Neural progenitor cell (in vitro differentiated cells): ENCODE measurements at places on chromosomes 1 and 21. TPM values are rescaled to one million over a fixed set of nuclear protein-coding genes. Genes with fewer than 3 reads are reported as not detected.
A peak's percentile ranks its signal among the peaks of the same experiment; 100 is the strongest.

GRCh38 chr1:224273641-224274040, 56.3 kb downstream of the NVL start:
- no peak for DNase-seq

- no peak for DNase-seq
Observed at GRCh38 chr1:186076006-186076405, 299.0 kb downstream of the TPR start.

DNA sequence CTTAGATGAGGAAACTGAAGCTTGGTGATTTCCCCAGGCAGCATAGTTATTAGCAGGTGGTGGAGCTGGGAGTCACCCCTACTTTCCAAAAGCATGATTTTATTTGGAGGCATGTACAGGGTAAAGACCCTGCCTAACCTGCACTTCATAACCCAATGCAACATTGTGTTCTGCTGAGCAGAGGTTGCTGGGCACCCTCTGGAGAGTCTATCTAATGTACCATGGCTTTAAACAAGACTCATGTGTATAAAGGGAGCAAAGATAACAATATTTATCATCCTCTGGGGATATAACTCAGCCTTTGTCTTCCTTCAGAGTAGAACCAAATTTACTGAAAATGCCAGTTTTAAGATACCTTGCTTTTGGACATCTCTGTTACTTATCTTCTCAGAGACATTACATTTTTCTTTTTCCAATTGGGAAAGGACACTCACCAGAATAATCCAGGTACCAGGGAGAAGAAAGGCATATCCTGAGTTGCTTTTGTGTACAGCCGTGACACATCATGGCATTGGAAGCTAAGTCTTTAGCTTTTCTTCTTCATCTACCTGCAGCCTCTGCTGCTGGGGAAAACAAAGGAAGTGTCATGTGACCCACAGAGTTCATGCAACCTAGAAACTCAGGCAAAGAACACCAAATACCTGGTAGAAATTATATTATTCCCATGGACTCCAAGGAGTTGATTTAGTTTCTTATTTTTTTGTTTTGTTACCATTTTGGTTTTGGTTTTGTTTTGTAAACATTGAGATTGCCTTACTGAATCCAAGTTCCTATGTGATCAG, 39.6 kb downstream of the ELAVL4 start:
- DNase-seq: no peak

GRCh38 chr21:20016435-20017005, 981.7 kb upstream of the NCAM2 start:
- peak; percentile 11 for DNase-seq

DNA sequence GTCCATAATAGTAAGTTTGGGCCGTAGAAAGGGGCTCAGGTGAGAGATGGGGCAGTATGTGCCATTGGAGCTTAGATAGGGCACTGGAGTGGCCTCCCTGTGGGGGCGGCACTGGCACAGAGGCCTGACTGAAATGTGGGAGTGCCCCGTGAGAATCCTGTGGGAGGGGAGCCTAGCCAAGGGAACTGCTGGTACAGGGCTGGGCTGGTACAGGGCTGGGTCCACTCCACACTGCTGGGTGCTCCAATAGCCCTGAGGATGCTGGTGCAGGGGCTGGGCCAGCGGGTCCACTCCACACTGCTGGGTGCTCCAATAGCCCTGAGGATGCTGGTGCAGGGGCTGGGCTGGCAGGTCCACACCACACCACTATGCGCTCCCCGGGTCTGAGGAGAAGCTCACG, 44.8 kb upstream of the PWP2 start:
- DNase-seq: no peak

DNA sequence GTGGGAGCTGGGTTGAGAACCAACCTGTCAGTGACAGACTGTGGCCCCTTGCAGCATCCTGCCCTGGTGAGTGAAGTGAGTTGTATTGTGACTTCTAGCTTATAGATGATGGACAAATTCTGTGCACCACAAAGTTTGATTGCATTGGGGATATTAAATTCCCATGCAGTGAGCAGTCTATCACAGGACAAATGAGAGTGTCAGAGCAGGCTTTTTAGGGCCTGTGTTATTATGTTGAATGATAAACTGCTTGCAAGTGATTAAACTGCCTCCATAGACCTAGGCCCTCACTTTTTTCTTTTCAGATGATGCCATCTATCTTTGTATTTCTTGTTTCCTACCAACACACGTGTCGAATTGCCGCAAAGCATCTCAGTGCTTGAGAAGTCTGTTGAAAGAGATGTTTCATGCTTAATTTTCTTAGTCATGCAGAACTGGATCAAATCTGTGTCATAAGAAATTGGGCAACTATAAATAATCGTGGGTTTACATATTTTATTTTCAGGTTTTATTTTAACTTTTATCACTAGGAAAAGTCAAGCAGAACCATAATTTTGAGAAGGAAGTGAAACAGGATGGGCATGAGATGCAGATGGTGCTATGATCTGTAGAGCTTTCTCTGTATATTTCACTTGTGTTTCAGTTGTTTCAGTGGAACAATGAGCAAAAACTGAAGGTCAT, 199.2 kb downstream of the S1PR1 start:
- DNase-seq: no peak

DNA sequence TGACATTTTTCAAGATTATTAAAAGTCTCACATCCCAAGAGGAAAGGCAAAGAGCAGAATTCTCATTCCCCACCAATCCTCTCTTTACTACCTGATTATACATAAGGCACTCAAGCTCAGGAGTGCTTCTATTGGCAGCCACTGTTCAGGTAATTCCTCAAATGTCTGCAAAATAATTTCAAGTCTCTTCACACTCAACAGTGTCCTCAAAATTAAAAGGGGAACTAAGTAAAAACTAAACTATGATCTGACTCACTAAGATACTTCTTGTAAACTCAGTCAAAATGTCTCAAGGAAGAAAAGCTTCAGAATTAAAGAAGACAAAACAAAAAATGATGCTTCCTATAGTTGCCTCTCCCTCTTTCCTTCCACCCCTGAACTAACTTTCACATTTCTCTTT, 135.6 kb downstream of the GPATCH2 start:
- no peak for DNase-seq

Gene GGPS1
- 52.5 and 65.1 TPM in 2 replicates for total RNA-seq

Gene TLR5
- 0.30 and 0.68 TPM in 2 replicates for total RNA-seq

Gene LAMC2
- total RNA-seq: 0.36 and 0.46 TPM in 2 replicates

Gene TCHHL1
- total RNA-seq: not detected in 2 replicates
